ENCODE measurements at places on chromosomes 3 and 15.
A peak's percentile ranks its signal among the peaks of the same experiment; 100 is the strongest.

DNA sequence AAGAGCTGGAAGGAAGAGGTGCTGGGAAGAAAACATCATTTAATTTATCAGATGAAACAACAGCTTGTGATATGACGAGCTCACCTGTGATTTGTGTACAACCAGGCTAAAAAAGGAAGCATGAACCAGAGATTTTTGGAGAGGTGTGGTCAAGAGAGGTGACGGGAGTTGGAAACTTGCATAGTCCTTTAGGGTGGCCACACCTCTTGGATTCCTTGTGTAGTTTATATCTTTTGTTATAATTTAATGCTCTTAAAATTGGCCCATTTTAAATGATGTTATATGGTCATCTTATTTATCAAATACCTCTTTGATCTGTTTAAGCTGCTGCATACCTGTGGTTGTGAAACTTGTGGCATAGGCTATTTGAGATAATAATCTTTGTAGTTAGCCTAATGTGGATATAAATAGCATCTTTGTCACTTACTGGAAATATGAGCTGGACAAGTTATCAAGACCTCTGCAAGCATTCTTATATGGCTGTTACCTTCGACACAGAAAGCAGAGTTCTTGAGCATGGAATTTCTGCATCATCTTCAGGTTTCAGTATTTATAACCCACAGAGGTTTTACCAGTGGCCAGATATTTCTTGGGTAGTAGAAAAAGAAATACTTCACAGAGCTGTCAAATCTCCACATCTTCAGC is 49.1 kb downstream of the IL1RAP start:
- DNase-seq: no peak

- no peak for DNase-seq
Observed at GRCh38 chr15:99895189-99895955, 162.1 kb upstream of the LYSMD4 start.

DNA sequence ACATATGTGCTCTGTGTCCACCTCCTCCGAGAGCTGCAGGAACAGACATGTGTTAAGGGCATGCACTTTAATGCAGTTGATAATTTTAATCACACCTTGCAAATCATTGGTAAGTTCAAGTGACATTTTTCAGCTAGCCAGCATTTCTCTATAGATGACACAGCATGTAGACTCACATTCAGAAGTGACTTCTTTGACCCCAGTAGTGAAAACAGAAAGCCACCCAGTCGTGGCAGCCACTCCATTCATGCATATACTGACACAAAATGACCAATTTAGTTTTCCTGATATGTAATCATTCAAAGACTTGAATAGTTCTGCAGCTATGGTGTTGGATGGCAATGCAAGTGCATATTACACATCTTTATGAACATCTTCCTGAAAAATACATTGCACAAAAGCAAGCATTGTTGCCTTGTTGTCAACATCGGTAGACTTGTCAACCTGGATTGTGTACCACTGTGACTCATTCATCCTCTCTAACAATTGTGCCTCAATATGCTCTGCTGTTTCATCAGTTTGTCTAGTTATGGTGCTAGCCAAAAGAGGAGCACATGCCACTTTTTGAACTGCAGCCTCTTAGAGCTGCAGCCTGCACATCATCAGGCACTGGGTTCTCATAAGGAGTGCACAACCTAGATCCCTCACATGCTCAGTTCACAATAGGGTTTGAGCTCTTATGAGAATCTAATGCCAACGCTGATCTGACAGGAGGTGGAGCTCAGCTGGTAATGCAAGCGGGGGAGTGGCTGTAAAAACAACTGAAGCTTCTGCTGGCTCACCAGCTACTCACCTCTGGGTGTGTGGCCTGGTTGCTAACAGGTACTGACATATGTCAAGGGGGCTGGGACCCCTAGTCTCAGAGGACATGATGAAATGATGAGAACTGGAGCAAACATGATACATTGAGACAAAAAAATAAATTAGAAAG is 622.0 kb downstream of the PYDC2 start:
- DNase-seq: no peak

DNA sequence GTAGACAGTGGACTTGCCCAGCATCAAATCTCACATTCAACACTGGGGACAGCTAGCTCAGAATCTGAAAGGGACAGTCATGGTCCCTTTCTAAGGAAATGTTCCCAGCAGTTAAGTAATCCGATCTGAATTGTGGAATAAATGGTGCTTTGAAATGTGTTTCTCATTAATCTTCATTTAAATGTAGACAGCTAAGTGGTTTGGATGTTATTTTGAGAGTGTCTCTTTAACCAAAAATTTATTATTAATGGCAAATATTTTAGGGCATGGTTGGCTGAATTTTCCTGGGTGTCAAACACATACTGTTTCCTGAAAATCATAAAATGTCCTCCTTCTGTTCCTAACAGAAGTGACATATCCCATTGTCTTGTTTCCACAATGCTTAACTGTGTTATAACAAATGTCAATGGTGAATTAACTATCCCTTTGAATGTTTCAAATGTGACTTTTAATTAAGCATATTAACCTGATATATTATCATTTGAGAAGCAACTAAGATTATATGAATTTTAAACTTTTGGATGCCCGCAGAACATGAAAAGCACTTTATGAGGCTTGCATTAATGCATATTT is 210.8 kb downstream of the CHST2 start:
- no peak for DNase-seq

GRCh38 chr3:118548434-118548833 is 486.2 kb downstream of the IGSF11 start:
- no peak for DNase-seq

GRCh38 chr15:74245342-74245931 is 9.3 kb downstream of the CCDC33 start:
- peak; percentile 65 for DNase-seq

- no peak for DNase-seq
Observed at GRCh38 chr15:49731187-49732099, 110.6 kb downstream of the DTWD1 start.

DNA sequence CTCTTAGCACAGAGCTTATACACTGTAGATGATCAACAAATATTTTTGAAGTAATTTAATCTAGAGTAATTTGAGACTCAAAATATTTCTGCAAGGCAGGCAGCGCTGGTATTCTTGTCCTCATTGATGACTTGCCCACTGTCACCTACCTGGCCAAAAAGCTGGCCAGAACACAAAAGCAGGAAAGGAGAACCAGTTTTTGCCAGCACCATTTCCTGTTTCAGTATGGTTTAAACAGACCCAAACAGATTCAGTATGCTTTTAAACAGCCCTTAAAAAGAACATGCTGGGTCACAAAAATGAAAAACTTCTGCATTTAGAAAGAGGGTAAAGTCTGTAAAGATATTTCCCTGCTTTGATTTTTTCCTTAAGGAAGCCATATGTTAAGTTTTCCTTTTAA is 42.3 kb upstream of the ZNF280D start:
- DNase-seq: no peak

DNA sequence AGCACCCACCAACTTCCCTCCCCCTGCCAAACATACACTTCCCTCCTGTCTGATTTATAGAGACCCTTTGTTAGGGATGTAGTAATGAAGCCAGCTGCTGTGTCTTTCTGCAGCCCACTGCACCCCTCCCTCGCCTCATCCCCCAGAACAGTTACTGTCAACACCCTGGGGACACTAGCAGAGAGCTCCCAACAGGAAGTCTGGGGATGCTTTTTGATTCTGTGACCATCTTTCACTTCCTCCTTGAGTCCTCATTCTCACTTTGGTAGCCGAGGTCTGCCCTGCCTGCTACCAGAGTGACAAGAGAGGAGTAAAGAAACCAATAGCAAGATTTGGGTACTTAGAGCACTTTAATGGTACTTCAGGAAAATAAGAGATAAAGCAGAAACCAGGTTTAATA is 201.6 kb downstream of the SATB1 start:
- no peak for DNase-seq

GRCh38 chr15:75153087-75153486 is 48.6 kb upstream of the C15orf39 start:
- DNase-seq: peak; percentile 31

GRCh38 chr15:101185770-101186169 is 66.1 kb downstream of the CHSY1 start:
- DNase-seq: no peak

DNA sequence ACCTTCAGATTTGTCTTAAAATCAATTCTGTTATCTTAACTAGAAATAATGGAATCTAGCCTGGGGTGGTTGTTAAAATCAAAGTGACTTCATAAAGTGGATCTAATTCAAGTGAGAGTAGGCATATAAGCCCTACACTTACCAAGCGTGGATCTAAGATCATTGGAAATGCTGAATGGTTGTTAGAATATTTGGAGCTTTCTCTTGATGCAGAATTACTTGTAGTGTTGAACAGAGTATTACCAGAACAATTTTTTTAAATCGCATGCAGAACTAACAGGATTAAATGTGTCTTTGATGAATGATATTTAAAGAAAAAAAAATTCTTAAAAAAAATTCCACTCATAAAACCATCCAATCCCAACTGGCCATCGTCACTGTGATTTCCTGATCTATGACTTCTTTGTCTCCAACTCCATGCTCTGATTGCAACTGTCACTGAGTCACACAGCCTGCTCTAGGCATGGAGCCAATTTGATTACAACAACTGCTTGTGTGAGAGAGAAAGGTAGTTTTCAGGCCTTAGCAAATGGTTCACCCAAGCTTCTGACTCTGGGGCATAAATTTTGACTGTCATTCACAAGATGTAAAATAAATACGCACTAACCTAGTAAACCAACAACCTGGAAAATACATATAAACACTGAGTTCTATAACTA is 25.9 kb upstream of the SPRED1 start:
- DNase-seq: peak; percentile 60

- DNase-seq: no peak
Observed at GRCh38 chr15:59812889-59813288, 123.8 kb upstream of the BNIP2 start.

- DNase-seq: no peak
Observed at GRCh38 chr3:194281306-194281705, 69.8 kb downstream of the CPN2 start.

DNA sequence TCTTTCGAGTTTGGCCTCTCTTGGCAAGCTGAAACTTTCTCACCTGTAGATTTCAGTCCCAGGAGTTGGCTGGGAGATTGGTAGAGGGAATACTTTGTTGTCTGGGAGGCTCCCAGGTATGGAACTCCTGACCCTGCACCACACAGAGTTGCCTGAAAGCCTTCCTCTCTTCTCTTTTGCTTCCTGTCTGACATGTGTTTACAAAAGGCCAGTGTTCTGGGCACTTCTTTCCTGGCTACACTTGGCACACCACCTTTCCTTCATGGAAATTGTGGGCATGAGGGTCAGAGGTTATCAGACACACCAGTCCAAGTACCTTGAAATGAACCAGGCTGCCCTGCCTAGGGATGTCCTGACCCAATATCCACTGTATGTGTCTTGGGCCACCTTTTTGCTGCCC is 123.7 kb downstream of the ABHD5 start:
- DNase-seq: no peak

- DNase-seq: no peak
Observed at GRCh38 chr3:126421573-126422119, 26.9 kb downstream of the CFAP100 start.

DNA sequence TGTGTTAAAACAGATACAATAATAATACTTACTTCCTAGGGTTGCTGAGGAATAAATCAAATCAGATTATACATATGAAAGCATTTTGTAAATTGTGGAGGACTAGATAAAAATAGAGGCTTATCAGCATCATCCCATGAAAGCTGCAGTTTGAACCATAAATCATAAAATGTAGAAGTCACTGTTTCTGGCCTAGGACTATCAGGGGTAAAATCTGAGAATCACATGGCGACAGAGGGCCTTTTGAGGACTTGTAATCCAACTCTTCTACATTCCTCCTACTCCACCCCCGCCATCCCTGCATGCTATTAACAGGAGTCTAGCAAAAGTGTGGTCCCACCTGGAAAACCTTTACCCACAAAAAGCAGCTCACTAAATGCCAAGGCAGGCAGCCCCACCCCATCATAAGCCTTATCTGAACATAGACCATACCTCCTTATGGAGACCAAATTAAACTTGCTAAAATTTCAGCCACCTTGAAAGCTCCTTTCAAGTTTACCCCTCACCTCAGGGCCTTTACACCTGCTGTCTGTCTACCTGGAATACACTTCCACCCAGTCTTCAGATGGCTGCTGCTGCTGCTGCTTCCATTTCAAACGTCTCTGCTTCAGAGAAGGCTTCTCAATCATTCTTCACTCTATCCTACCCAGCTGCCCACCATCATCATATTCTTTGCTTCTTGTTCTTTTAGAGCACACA is 11.5 kb downstream of the MB21D2 start:
- DNase-seq: no peak

GRCh38 chr3:54045061-54045815 is 77.1 kb upstream of the CACNA2D3 start:
- DNase-seq: no peak

DNA sequence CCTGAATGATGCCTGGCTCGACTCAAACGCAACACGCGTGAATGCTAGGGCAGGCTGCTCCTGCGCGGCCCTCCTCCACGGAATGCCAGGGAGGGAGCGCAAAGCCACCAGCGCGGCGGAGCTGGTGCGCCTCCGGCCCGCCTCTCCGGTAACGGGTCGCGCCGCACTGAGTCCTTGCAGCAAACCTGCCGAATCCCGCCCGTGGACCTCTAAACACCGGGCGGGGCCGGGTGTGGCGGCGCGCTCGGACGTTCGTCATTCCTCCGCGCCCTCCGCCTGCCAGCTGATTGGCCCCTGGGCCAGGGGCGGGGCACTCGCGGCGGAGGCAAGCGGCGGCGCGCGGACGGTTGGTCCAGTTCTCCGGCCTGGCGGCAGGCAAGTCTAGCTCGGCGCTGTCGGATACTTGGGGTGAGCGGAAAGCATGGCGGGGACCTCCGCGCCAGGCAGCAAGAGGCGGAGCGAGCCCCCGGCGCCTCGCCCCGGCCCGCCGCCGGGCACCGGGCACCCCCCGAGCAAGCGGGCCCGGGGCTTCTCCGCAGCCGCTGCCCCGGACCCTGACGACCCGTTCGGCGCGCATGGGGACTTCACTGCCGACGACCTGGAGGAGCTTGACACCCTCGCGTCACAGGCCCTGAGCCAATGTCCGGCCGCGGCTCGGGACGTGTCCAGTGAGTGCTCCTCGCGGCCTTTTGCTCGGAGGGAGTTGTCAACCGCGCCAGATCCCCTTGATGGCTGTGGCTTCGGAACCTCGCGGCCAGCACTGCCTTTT is at the start of gene ATRIP:
Gene ATRIP (plus strand): TSS at position 313 of the 769 bp plus-strand sequence. CDS start 109 bp downstream, at position 422.
- peak; percentile 77 for DNase-seq

DNA sequence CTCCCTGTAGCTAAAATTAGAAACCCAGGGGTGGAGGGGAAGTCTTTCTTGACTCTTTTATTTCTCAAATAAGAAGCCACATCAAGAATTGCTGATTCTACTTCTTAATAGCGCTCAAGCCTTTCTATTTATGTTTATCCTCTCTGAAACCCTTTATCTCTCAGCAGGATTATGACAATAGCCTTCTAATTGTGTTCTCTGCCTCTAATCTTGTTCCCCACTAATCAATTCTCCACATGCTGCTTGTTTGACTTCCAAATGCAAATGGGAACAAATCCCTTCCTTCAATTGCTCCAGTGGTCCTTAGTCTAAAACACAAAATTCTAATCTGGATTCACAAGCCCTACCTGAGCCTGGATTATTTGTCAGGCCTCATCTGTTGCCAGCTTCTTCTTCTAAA is 43.7 kb upstream of the CFAP20DC start:
- no peak for DNase-seq
